ENCODE measurements at places on chromosomes 2 and 18. TPM values are rescaled to one million over a fixed set of nuclear protein-coding genes. Genes with fewer than 3 reads are reported as not detected.

The ACVR1 gene
- total RNA-seq: 36.8 TPM

The GALNT13 gene
- 3.2 TPM for total RNA-seq

The SDC1 gene
- 0.21 TPM for total RNA-seq

The GLI2 gene
- total RNA-seq: 3.8 TPM

The SERPINB3 gene
- total RNA-seq: not detected

Measured in left cardiac atrium (tissue), 4 donors.